RWPE2 (cell line): ENCODE measurements at places on chromosomes 16 and 17.

DNA sequence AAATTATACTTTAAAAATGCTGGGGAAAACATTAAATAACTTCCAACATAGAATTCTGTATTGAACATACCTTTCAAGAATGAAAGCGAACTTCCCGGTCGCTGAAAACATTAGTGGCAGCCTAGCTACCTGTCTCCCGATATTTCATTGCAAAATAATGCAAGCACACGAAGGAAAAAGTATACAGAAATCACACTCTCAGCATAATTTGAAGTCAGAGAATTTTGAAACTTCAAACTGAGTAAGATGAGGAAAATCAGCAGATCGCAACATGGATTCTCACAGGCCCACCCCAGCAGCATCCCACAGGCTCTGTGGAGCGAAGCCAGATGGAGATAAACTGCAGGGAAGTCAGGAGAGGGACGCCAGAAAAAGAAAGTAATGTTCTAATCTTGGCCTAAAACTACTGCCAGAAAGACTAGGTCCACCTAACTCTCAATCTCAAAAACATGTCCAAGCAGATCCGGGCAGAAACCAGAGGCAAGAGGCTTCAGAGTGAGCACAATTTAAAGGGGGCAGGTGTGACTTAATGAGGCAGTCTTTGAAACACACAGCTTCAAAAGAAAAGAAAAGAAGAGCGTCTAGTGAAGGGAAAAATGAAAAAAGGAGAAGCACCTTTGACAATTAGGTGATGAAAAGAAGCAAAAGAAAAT lies 4.8 kb upstream of the GOSR1 start:
- DNase-seq = no peak

- peak; percentile 71 for DNase-seq
Measured at GRCh38 chr17:35022536-35023063, 40.9 kb downstream of the RFFL start.

DNA sequence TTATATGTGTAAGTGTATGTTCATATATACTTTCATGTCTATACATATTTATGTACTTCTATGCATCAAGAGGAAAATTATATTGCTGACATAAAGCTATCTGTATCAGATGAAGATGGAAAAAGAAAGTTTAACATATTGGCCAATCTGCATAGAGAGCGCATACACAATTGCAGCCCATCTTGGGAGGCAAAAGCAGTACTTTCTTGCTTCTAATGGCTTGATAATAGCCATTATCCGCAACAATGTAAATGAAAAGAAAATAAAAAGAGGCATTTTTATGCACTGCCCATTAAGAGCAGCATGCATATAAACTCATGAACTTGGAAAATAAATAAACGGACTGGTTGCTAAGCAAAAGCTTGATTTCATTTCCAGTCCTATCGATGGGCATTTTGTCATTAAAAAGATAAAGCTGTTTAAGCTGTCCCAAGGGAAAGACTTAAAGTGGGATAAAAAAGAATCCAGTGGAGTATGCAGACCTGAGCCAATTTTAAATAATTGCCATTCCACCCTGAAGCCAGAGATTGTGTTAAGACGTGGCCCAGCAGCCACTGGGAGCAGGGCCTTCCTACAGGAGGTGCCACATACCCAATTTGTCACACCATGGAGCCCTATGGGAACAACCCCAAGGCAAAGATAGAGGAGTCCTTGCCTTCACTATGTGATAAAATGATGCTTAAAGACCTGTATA lies 183.6 kb upstream of the CDH11 start:
- no peak for DNase-seq

GRCh38 chr17:79940459-79941087 lies 95.1 kb downstream of the TBC1D16 start:
- peak; percentile 49 for DNase-seq

- no peak for DNase-seq
Measured at GRCh38 chr17:19338031-19338990, 24.2 kb downstream of the B9D1 start.

DNA sequence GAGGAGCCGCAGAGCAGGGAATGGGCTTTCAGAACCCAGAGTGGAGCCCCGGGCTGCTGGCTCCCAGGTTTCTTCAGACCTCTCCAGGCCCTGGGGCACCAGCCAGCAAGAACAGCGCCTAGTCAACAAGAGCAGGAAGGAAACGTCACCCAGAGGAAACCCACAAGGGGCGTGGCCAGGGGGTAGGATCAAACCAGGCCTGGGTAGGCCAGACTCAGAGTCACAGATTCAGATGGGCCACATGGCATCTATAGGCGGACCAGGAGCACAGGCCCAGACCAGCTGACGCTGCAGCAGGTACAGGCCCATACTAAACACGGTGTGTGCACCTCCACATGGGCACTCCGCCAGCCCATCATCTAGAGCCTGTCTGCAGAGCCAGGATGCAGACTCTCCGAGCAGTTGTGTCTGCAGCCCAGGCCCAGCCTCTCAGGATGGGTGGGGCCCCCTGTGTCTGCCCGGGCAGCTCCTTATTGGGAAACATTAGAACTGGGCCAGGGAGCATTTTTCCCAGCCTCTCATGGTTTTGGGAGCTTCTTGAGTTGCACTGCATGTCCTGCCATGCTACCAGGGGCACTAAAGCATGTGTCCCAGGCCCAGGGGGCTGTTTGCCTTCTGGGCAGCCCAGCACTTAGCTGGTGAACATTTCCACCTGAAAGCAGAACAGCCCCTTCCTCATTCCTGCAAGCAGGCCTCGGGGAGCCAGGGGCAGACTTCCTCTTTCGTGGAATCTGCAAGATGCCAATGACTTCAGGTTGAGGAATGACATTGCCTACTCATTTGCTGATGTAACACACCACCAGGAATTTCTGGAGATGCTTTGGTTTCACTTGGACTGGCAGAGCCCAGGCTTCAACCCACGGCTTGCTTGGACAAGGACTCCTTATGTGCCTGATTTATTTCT lies at the start of gene NLRP1:
TSS of gene NLRP1 (minus strand) at position 127 of the 904 bp plus-strand sequence. CDS start 552 bp downstream, outside the sequence.
- peak; percentile 99 for DNase-seq

DNA sequence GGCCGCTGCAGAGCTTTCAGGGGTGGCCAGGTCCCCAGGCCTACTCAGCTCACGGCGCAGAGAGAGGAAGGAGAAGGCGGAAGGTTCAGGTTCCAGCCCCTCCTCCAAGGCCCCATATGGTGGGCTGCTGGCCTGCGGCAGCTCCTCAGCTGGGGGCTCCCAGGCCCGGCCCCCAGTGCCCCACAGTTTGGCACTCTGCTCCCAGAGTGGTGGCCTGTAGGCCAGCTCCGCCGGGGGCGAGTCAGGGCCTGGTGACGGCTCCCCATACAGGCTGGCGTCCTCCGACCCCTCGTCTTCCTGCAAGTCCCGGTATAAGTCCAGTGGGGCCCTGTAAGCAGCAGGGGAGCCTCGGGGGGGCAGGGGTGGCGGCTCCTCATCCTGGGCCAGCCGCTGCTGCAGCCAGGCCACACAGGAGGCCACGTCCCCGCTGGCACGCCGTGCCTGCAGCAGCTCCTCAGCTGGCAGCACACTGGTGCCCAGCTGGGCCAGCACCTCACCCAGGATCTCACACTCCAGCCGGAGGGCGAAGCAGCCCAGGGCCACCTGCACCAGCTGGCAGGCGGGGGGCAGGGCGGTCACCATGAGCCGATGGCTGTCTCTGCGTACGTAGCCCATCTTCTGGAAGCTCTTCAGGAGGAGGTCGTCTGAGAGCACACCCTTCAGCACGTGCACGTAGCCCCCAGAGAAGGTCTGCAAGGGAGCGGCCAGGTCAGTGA lies 3.7 kb downstream of the SPATA2L start:
- DNase-seq = no peak

DNA sequence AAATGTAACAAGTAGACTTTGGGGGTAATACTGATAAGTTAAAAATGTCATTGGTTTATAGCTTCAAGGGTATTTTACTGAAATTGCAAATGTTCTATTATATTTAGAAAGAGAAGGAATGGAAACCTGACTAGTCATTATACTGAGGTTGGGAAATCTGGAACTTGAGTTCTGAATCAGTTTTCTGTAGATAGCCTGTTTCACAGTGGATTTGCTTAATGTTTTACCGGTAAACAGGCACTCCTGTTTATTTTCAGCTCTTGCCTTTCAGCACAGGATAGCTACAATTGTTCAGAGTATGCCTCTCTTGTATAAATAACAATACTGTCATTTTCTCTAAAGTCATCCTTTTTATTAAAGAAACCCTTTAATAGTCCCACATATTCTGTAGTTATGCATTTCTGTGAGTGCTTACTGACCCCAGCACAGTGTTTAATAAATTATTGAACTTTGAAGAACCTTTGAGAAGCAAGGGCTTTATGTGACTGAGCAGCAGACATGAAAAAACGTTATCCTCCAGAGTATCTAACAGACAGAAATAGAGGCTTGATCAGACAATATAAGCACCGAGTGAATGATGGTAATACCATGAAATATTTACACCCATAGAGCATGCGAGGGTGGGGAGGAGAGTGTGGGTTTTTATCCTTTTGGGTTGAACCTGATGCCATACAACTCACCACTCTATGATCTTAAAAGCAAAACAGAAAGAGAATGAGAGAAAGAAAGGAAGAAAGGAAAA lies 58.2 kb downstream of the FTO start:
- no peak for DNase-seq

DNA sequence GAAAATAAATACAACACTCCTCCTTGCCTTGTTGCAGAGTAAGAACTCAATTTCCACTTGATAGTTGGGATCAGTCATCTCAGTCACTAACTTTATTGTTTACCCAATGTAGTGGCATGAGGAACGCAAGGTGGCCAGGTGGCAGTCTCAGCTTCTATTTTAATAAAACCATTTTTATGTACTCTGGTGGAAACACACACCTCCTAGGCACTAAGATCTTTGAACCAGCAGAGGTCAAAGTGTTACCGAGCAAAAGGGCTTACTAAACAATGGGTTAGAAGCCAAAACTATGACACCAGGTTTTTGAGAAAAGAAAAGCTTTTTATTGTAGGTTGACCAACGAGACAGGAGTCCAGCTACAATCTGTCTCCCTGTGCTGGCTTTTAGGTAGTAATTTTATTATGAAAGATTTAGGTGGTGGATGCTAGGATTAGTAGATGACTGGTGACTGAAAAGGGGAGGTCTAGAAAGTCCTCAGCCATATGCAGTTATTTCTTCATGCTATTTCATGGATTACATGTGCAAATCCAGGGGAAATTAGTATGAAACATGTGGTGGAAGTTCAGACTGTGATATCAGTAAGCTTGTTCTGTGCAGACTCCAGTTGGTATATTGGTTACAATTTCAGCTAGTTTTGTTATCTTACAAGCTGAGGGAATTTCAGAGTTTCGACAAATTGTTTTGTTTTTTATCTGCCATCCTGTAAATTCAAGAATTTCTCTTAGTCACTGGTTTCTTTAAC lies 122.3 kb downstream of the PCTP start:
- DNase-seq = no peak

- no peak for DNase-seq
Measured at GRCh38 chr16:14244196-14245010, 173.3 kb downstream of the MRTFB start.

DNA sequence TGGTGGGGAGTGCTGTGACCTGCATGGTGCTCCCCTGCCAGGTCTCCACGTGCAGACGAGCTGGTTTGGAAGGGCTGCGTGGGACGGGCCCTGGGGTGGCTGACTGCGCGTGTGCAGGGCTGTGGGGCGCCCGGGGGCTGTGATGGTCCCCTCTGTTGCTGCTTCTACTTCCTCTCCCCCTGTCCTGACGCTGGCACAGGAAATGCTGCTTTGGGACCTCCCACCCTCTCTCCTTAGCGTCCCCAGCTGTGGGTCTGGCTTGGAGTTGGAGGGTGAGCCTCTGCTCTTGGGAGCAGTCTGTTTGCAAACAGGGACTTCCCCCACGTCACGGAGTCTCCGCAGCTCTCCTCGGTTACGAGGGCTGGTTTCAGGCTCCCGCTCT lies 35.2 kb downstream of the TSC2 start:
- DNase-seq = no peak

DNA sequence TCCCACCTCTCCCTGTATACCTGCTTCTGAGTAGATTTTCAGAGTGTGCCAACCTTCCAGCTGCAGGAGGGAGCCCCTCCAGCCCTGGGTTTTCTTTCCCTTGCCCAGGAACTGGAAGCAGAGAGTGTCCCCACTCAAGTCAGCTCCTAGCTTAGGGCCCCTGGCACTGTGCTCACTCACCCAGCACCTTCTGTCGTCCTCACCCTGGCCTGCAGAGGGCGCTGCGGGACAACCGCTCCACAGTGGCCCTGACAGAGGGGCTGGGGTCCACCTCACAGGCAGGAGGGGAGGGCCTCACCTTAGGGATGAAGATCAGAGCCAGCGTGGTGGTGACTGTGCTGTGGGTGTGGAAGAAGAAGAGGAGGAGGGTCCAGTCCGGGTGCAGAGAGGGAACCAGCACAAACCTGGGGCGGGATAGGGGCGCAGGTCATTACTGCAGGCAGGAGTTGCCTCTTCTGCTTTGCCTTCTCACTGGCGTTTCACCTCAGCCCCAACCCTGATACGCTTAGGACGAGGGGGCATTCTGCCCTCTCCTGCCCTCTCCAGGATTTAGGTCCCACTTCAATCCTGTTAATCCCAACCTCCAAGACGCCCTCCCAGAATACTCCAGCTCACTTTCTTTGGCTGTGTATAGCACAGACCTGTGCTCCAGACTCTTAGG lies 10.0 kb downstream of the GPR179 start:
- DNase-seq = no peak

DNA sequence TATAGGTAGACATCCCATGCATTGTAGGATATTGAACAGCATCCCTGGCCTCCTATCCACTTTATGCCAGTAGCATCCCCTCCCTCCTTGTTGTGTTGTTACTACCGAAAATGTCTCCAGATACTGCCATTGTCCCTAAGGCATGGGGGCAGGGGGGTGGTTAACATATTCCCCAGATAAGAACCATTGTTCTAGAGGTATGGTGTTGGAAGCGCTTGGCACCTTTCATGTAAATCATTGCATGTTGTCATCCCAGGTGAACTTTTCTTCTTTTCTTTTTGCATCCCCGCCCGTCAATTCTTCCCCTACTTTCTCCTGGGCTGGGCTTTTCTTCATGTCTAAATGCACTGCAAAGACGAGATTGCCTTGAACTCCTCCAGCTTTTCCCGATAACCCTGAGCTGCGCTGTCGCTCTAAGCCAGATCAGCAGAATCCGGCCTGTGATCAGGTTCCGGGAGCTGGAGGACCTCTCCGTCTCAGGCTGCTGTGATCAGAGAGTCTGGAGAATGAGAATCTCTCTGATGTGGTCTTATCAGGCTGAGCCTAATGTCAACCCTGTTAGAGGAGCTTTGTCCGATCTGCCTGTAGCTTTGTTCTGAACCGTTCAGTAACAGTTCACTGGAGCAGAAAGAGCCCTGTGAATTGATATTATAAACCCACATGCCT lies 76.2 kb downstream of the RBFOX1 start:
- no peak for DNase-seq

DNA sequence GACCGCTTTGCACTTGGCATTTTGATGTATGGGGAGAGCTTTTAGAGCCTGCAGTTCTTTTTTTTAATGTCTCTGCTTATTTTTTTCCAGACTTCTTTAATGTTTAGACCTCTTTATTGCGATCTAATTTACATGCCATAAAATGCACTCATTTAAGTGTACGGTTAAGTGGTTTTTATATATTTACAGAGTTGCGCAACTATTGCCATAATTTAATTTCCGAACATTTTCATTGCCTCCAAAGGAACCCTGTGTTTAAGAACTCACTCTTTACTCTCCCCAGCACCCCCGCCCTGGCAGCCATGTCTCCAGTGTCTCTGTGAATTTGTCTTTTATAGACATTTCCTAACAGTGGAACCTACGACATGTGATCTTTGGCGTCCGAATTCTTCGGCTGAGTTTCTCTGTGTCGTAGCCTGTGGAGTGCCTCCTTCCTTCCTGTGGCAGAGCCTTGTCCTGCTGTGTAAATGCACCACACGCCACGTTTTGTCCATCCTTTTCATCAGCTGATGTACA lies 24.0 kb downstream of the ZNF750 start:
- peak; percentile 17 for DNase-seq
